ENCODE measurements at places on chromosomes 7 and 10.

GRCh38 chr10:16835228-16835627 lies 18.0 kb upstream of the RSU1 start:
- H3K36me3 ChIP-seq = no peaks in the 10 kb centered on the region
- H3K4me1 ChIP-seq = peaks cover 6% of the 10 kb centered on the region
- no peak overlapping the region for H3K4me3 ChIP-seq
- no peaks in the 10 kb centered on the region for H3K27me3 ChIP-seq
- peak; percentile 30 for DNase-seq

DNA sequence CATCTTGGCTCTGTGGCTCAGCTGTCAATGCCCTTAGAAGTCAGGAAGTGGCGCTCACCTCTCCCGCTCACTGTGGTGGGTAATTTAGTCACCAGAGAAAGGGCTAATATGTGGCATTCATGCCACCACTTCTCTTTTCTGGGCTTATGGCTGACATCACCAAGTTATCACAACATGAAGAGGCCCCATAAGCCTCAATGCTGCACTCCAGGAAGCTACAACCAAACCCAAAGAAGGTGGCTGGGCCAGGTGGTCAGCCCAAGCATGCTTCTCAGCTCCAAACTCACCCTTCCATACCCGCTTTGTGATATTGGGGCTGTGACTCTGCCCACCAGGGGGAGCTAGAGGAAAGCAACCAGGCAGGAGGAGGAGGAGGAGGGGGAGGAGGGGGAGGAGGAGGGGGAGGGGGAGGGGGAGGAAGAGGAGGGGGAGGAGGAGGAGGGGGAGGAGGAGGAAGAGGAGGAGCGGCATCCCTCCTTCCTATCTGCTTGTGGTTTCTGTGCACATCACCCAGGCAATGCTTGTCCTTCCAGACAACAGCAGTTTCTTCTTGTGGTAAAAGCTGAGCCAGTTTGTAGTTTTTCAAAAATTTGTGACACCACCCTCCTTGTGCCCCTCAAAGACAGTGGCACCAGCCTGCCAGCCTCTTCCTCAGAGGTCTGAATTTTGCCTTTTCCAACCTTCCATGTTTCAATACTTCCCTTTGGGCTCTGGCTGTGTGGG lies 42.1 kb downstream of the CYP26A1 start:
- H3K4me3 ChIP-seq = no peak overlapping the region
- H3K36me3 ChIP-seq = no peaks in the 10 kb centered on the region
- peaks cover 10% of the 10 kb centered on the region for H3K27me3 ChIP-seq
- H3K27ac ChIP-seq = no peak overlapping the region

- H3K27me3 ChIP-seq = no peaks in the 10 kb centered on the region
- H3K4me3 ChIP-seq = no peak overlapping the region
- DNase-seq = peak; percentile 6
- no peak overlapping the region for H3K27ac ChIP-seq
- no peaks in the 10 kb centered on the region for H3K36me3 ChIP-seq
- H3K4me1 ChIP-seq = no peaks in the 10 kb centered on the region
Observed at GRCh38 chr7:136687693-136688322, 180.6 kb upstream of the CHRM2 start.

GRCh38 chr10:489330-489729 lies 200.1 kb downstream of the DIP2C start:
- H3K36me3 ChIP-seq = no peaks in the 10 kb centered on the region
- no peak overlapping the region for H3K4me3 ChIP-seq
- no peak overlapping the region for H3K27ac ChIP-seq
- peaks cover 48% of the 10 kb centered on the region for H3K27me3 ChIP-seq
- no peak for DNase-seq

- no peak for DNase-seq
- no peaks in the 10 kb centered on the region for H3K27me3 ChIP-seq
- H3K27ac ChIP-seq = no peak overlapping the region
- no peaks in the 10 kb centered on the region for H3K4me1 ChIP-seq
- no peak overlapping the region for H3K4me3 ChIP-seq
Observed at GRCh38 chr7:22426463-22427094, 69.6 kb upstream of the RAPGEF5 start.

- no peaks in the 10 kb centered on the region for H3K36me3 ChIP-seq
- no peak overlapping the region for H3K4me3 ChIP-seq
- no peak for DNase-seq
- no peak overlapping the region for H3K27ac ChIP-seq
- H3K27me3 ChIP-seq = no peaks in the 10 kb centered on the region
- no peaks in the 10 kb centered on the region for H3K4me1 ChIP-seq
Observed at GRCh38 chr10:69470463-69471384, 19.5 kb downstream of the TSPAN15 start.

DNA sequence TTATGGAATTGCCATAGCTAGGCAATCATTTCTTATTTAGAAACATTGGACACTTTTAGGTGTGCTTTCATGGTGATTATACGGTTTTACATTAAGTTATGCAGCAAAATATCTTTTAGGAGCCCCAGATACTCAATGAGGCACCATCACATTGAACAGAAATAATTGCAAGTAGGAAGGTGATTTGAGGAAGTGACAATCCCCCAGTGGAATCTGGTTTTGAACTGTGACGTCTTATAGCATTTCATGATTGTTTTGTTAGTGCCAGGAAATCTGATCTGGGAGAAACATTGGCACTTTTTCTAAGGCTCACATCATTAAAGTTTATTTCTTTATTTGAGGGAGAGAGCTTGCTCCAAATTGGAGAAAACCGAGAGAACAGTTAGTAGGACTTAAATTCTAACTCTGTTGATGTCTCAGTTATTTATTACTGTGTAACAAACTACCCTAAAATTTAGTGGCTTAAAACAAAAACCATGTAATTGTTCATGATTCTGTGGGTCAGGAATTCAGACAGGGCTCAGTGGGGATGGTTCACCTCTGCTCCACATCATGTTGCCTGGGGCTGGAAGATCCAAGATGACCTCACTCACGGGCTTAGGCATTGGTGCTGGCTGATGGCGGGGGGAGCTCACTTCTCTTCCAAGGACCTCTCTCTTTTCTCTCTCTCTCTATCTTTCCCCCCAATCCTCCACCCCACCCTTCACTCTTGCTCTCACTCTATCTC lies 78.2 kb upstream of the STEAP1B start:
- peaks cover 12% of the 10 kb centered on the region for H3K27me3 ChIP-seq
- H3K36me3 ChIP-seq = no peaks in the 10 kb centered on the region
- H3K27ac ChIP-seq = no peak overlapping the region
- no peak overlapping the region for H3K4me3 ChIP-seq
- DNase-seq = no peak
- H3K4me1 ChIP-seq = no peaks in the 10 kb centered on the region

DNA sequence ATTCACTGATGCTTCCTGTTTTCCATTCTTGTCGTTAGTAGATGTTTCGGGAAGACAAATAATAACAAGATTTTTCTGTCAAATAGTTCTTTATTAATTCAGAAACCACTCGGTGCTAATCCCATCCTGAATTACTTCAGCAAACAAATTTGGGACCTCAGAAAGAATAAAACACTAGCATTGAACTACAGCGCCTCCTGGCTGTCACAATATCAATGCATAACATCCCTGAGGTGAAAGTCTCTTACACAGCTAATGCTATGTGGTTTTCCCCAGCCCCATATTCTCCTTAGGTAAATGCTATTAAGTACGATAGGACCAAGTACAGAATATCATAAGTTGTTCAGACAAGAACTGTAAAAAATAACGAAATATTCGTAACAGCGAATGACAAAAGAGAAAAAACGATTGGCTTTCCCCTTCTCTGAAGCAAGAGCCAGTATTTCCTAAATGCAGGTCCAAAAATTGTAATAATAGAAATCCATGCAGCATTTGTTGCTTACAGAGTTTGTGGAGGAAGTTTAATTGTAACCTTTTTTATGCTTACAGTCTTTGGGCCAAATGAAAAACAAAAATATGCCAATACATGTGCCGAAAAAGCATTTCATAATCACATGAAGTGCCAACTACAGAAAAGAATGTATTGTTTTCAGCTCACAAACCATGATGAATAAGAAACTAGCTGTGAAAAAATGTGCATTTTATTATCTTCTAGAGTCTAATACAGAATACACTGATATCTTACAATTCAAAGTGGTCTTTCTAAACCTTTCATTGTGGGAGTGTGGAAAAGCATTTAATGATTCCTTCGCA lies 47.3 kb downstream of the MYPN start:
- H3K27ac ChIP-seq = no peak overlapping the region
- peak; percentile 63 for DNase-seq
- no peak overlapping the region for H3K4me3 ChIP-seq

- H3K36me3 ChIP-seq = peaks cover 67% of the 10 kb centered on the region
- no peak for DNase-seq
- H3K27me3 ChIP-seq = no peaks in the 10 kb centered on the region
- H3K4me1 ChIP-seq = peaks cover 22% of the 10 kb centered on the region
- no peak overlapping the region for H3K27ac ChIP-seq
- no peak overlapping the region for H3K4me3 ChIP-seq
Observed at GRCh38 chr10:102656791-102657371, 12.6 kb downstream of the TRIM8 start.

DNA sequence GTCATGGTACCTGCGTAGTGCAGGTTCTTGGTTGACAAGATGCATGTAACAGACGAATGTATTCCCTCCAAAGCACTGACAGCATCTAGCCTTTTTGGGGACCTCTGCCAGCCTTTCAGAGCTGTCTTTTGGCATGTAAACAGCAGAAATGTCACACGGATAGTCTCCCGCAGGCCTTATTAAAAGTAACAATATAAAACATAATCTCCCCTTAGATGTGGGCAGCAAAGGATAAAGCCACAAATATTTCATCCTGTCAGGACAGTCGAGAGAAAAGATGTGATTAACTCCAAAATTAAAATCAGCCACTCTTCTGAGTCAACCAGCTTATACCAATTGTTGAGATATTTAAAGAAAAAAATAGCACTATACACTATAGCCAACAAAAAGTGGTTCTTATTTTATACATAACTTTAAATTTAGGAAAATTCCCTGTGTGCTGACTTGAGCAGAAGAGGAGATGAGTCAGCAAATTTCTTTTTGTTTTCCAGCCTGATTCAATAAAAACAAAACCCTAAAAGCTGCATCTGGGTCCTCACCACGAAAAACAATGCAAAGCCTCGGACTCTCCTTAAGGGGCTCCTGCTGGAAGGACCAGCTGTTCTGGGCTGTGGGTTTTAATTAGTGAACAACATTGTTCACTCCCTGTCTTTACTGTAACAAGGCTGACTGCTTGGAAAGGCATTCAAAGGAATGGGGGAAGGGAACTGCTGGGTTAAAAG lies 240.2 kb downstream of the ADAM12 start:
- no peak overlapping the region for H3K27ac ChIP-seq
- DNase-seq = no peak
- no peak overlapping the region for H3K4me3 ChIP-seq
- H3K4me1 ChIP-seq = 0 out of 2 replicates have a peak, but pooled peaks cover 4% of the 10 kb centered on the region
- no peaks in the 10 kb centered on the region for H3K27me3 ChIP-seq

DNA sequence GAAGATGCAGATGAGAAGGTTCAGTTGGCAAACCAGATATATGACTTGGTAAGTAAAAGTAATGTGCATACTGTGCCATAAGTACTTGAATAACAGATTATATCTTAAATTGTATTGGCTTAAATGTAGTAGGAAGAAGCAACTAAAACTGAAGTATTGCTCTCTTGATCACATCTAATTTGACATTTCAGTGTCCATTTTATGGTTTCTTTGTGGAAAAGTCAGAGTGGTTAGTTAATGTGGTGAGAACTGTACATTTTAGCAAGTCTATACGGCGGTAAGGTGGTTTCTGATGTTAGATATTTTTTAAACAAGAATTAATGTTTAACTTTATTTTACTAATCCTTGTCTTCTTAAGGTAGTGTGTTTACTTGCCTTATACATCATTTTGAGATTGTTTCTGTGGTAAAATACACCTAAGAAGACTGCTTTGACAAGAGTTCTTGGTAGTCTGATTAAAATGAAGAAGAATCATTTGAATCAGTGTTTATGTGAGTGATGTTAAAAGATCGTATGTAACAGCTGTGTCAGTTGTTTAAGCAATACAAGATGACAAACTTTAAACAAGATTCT lies 5.1 kb downstream of the ING3 start:
- H3K27ac ChIP-seq = no peak overlapping the region
- H3K4me3 ChIP-seq = no peak overlapping the region
- H3K27me3 ChIP-seq = no peaks in the 10 kb centered on the region
- H3K4me1 ChIP-seq = peaks cover 18% of the 10 kb centered on the region
- peaks cover 55% of the 10 kb centered on the region for H3K36me3 ChIP-seq

DNA sequence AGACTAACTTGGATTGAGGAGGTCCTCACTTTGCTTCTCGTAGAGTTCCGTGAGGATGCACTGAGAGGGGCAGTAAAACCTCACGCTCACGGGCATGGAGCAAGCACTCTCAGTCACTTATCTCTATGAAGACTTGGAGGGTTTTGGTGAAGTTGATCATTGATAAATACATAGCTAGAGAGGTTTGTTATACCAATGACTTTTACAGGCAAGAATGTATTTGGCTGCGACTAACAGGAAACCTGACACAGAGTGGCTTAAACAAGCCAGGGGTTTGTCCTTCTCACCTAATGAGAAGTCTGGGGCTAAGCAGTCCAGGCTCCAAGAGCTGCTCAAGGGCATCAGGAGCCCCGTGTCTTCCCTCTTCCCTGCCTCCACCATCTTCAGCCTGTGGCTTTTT lies 6.1 kb downstream of the BICC1 start:
- H3K27me3 ChIP-seq = no peaks in the 10 kb centered on the region
- H3K27ac ChIP-seq = no peak overlapping the region
- no peak overlapping the region for H3K4me3 ChIP-seq
- H3K4me1 ChIP-seq = no peaks in the 10 kb centered on the region

GRCh38 chr10:71653044-71653443 lies 66.5 kb downstream of the C10orf105 start:
- no peak for DNase-seq
- no peak overlapping the region for H3K27ac ChIP-seq
- H3K27me3 ChIP-seq = peaks cover 3% of the 10 kb centered on the region
- H3K4me3 ChIP-seq = no peak overlapping the region
- H3K4me1 ChIP-seq = no peaks in the 10 kb centered on the region

- H3K4me3 ChIP-seq = no peak overlapping the region
- no peaks in the 10 kb centered on the region for H3K27me3 ChIP-seq
- peaks cover 13% of the 10 kb centered on the region for H3K4me1 ChIP-seq
- DNase-seq = no peak
- peaks cover 7% of the 10 kb centered on the region for H3K36me3 ChIP-seq
Observed at GRCh38 chr10:92541583-92541982, 32.3 kb downstream of the IDE start.

- no peaks in the 10 kb centered on the region for H3K36me3 ChIP-seq
- no peak overlapping the region for H3K27ac ChIP-seq
- no peak for DNase-seq
Observed at GRCh38 chr7:151309311-151309710, 32.3 kb upstream of the NUB1 start.

DNA sequence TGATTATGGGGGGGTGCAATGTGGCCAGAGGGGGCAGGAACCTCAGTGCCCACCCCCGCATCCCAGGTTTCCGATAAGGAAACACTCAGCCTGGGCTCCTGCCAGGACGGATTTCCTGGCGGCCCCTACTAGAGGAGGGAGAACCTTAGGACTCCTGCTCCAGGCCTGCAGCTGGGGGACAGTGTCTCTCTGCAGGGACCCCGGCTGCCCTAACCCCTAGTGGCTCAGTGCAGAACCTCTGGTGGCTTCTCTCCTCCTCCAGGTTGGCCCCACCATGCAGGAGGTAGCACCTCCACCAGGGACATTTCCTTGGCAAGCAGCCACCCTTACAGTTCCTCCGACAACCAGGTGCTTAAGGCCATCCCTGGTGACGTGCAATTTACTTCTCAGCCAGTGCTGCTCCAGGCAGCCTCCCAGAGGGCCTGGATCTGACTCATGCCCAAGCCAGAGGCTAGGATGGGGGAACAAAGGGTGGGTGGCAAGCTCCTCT lies 31.9 kb downstream of the SH2B2 start:
- no peak overlapping the region for H3K4me3 ChIP-seq
- H3K4me1 ChIP-seq = no peaks in the 10 kb centered on the region
- no peak for DNase-seq
- no peak overlapping the region for H3K27ac ChIP-seq
- no peaks in the 10 kb centered on the region for H3K27me3 ChIP-seq
- H3K36me3 ChIP-seq = no peaks in the 10 kb centered on the region
